ENCODE measurements at places on chromosomes 5 and 9. TPM values are rescaled to one million over a fixed set of nuclear protein-coding genes. Genes with fewer than 3 reads are reported as not detected.
A peak's percentile ranks its signal among the peaks of the same experiment; 100 is the strongest.

Gene CNTFR
- not detected for total RNA-seq

Gene FGF18
- 0.14 TPM for total RNA-seq

Gene PCDHGA3
- total RNA-seq: not detected

GRCh38 chr5:160315968-160316367, 3.6 kb upstream of the CCNJL start:
- DNase-seq: peak; percentile 92

DNA sequence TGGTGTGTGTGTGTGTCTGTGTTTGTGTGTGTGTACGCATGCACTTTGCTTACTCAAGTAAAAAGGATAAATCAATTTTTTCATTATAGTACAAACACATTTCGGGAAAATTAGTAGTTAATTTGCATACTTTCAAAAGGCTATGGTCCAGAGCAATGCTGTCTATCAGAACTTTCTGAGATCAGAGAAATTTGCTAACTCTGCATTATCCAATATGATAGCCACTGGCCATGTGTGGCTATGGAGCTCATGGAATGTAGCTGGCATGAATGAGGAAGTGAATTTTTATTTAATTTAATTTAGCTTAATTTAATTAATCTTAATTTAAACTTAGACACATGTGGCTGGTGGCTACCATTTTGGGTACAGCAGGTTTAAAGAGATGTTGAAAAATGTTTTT, 289.6 kb downstream of the MAT2B start:
- DNase-seq: no peak

- no peak for DNase-seq
Observed at GRCh38 chr9:113636693-113637092, 173.2 kb downstream of the RGS3 start.

DNA sequence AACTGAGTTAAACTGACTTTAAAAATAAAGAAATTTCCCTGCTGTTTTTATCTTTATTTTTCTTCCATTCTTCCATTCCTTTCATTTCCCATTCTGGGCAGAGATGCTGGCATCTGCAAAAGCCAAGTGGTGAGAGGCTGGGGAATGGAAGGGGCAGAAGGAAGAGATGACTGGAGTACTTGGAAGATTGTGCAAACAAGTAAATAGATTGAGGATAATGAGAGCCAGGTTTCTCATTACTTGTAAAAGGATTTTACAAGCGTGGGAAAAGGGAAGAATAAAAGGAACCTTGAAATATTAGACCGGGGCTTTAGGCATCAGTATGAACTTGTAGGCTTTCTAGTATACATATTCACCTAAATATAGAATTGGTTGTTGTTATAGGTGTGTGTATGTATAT, 341.2 kb downstream of the CAAP1 start:
- no peak for DNase-seq

DNA sequence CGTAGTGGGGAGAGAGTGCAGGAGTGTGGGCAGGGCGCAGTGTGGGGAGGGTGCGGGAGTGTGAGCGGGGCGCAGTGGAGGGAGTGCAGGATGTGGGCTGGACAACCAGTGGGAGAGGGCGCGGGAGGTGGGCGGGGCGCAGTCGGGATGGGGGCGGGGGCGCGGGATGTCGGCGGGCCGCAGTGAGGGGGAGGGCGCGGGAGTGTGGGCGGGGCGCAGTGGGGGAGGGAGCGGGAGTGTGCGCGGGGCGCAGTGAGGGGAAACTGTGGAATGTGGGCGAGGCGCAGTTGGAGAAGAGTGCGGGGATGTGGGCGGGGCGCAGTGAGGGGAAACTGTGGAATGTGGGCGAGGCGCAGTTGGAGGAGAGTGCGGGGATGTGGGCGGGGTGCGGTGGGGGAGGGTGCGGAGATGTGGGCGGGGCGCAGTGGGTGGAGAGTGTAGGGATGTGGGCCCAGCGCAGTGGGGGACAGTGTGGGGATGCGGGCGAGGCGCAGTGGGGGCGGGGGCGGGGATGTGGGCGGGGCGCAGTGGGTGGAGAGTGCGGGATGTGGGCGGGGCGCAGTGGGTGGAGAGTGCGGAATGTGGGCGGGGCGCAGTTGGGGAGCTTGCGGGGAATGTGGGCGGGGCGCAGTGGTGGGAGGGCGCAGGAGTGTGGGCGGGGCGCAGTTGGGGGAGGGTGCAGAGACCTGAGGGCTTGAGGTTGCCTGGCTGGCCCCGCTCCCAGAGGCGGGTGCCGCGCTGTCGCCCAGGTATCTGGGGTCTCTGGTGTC, at the start of gene NXNL2:
NXNL2 (plus strand) TSS at position 723 of the 770 bp plus-strand sequence. CDS start 257 bp downstream, outside the sequence.
- DNase-seq: peak; percentile 82

GRCh38 chr5:148933903-148934432, 107.6 kb downstream of the ADRB2 start:
- DNase-seq: no peak

DNA sequence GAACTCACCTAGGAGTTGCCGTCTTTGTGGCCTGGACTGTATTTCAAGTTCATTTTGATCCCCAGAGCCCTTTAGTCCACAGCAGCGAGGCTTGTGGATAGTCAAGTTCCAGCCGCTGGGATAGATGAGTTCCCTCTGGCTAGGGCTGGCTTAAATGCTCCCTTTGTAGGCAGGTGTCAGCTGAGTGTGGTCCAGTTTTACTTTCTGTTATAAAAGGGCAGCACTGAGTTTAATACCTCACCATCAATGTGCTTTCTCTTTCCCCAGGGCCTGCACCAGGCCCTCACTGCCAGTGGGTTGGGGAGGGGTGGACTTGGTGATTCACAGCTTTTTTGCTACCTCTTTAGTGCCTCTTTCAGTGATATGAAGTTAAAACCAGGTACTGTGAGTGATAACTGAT, 188.2 kb downstream of the SLCO4C1 start:
- no peak for DNase-seq

- peak; percentile 38 for DNase-seq
Observed at GRCh38 chr5:29005386-29005785, 1967.0 kb upstream of the CDH9 start.

GRCh38 chr9:83596899-83597504, 25.9 kb upstream of the IDNK start:
- DNase-seq: peak; percentile 53

All from A172 (cell line).